ENCODE measurements at places on chromosomes 16 and 17.

- DNase-seq: peak; percentile 42
Measured at GRCh38 chr16:27253526-27253930, 15.0 kb downstream of the NSMCE1 start.

DNA sequence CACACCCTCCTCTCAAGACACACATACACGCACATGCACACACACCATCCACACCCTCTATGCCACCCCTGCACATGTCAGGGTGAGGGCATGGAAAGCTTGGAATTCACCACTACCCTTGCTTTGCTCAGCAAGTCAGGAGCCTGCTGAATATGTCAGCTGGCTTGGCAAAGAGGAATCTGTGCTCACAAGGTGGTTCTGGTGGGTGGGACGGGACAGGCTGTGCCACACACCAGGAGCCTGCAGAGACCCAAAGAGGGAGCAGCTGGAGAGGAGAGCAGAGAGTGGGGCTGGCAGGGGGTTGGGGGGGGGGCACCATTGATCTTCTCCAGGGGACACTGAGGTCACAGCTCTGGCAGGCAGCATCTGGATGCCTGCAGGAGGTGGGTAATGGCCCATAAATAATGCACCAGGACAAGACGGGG lies 48.7 kb upstream of the NDRG4 start:
- no peak for DNase-seq

DNA sequence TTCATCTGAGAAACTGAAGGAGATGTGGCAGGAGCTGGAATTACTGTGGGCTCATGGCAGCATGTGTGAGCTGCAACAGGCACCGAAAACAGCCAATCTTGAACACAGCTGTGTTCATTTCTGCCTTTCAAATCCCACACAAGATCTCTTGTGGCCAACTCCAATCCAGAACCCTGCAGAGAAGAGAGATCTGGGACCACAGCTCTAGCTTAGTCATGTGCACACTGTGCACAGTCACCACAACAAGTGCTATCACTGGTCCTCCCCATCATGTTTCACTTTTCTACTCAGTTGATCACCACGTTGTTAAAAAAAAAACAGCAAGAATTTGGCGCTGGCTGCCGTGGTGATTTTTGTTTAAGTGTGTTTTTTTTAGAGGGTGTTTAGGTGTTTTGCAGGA lies 254.5 kb upstream of the ELAC2 start:
- no peak for DNase-seq

- no peak for DNase-seq
Measured at GRCh38 chr17:21297597-21297996, 13.1 kb downstream of the MAP2K3 start.

GRCh38 chr16:47258874-47259461 lies 115.2 kb upstream of the NETO2 start:
- no peak for DNase-seq

Measured in activated naive CD8-positive, alpha-beta T cell treated with anti-CD3 and anti-CD28 coated beads for 36 hours (primary cell).